ENCODE measurements at places on chromosomes 7 and 10.

DNA sequence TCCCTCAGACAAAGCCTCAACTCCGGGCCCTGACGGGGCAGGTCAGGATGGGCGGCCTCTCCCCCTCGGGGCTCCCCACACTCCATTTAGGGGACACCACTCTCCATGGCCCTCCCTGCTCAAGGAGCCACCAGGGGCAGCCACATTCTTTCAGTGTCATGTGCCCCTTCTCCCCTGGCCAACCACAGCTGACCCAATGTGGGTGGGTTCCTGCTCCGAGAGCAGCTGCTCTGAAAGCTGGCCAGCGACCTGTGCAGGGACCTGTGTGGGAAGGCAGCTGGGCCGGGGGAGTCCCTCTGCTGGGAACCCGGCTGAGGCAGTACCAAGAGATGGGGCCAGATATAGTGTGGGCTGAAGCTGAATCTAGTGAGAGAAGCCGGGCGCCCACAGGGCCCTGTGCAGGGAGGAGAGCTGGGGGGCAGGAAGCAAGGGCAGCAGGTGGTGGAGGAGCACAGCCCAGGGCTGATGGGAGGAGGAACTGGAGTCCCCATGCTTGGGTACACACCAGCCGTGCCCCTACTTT, 40.6 kb upstream of the NPFFR1 start:
- H3K36me3 ChIP-seq, result no peaks in the 10 kb centered on the region
- no peak overlapping the region for H3K4me3 ChIP-seq
- no peak for DNase-seq
- H3K4me1 ChIP-seq, result peaks cover 9% of the 10 kb centered on the region

DNA sequence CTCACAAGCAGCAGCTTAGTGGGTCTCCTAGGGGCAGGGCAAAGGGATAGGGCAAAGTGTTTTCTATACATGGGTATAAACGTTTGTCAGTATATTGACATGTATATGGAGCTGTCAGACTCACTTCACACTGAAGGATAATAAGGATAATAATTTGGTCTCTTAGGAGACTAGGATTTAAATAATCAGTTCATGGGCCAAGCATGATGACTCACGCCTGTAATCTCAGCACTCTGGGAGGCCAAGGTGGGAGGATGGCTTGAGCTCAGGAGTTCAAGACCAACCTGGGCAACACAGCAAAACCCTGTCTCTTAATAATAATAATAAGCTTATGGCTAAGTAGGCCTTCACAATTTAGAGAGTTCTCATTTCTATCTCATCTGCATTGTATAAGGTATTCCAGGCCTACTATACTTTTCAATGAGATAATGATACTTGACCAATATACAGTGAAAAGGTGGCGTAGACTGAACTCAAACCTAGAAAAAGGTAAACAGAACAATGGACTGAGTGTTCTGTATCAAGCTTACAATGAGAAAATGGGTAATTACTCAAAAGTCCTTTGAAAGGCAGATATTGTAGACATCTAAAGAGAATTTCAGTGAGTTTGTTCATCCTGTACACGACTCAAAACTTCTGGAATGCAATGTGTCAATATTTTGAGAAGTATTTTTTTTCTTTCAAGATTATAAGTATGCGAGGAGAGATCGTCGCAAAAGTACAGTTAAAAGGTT, 7.0 kb downstream of the GSAP start:
- no peaks in the 10 kb centered on the region for H3K27me3 ChIP-seq
- H3K36me3 ChIP-seq, result no peaks in the 10 kb centered on the region
- H3K27ac ChIP-seq, result no peak overlapping the region
- H3K4me3 ChIP-seq, result no peak overlapping the region
- no peak for DNase-seq
- peaks cover 5% of the 10 kb centered on the region for H3K4me1 ChIP-seq

DNA sequence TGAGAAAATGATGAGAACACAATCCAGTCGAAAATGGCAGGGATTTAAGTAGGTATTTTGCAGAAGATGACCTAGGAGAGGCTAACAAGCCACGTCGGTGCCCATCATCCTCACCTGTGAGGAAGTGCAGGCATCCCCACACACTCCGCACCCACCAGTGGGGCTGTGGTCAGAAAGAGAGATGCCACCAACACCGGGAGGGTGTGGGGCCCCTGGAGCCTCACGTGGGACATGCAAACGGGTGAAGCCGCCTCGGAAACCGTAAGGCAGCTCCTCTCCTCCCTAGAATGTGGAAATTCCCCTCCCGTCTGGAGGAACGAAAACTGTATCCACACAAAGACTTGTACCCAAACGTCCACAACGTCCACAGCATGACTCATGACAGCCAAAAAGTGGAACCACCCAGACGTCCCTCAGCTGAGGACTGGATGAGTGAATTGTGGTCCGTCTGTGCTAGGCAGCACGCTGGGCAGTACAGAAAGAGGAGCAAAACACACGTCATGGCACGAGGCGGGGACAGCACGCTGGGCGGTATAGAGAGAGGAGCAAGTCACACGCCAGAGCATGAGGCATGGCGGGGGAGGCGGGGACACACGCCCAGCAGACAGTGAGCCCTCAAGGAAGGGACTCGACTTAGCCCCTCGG, 246.0 kb downstream of the ELFN1 start:
- DNase-seq, result no peak
- H3K4me1 ChIP-seq, result peaks cover 37% of the 10 kb centered on the region
- no peaks in the 10 kb centered on the region for H3K27me3 ChIP-seq
- H3K4me3 ChIP-seq, result no peak overlapping the region
- peaks cover 4% of the 10 kb centered on the region for H3K36me3 ChIP-seq

- H3K4me3 ChIP-seq, result no peak overlapping the region
- no peaks in the 10 kb centered on the region for H3K4me1 ChIP-seq
- peaks cover 6% of the 10 kb centered on the region for H3K36me3 ChIP-seq
- DNase-seq, result no peak
- H3K27ac ChIP-seq, result no peak overlapping the region
These were observed 28.6 kb downstream of the DENND11 start for GRCh38 chr7:141673346-141673745.

DNA sequence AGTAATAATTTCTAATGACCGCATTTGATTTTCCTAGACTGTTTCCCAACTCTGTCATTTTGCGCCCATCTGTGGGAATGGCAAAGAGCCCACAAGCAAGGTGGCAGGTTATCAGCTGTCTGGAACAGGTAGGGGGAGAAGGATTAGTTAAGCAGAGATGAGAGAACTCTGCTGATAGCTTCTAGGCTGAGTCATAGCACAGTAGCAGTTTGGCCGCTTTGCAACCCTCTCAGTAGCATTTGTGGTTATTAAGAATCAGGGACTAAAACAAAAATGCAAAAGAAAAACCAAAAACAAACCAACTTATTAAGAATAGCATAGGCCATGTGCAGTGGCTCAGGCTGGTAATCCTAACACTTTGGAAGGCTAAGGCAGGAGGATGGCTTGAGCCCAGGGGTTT, 602.7 kb upstream of the SORCS1 start:
- H3K36me3 ChIP-seq, result no peaks in the 10 kb centered on the region
- no peak for DNase-seq
- H3K4me3 ChIP-seq, result no peak overlapping the region

- no peak overlapping the region for H3K27ac ChIP-seq
- DNase-seq, result no peak
- no peak overlapping the region for H3K4me3 ChIP-seq
- no peaks in the 10 kb centered on the region for H3K36me3 ChIP-seq
These were observed 402.4 kb downstream of the HGF start for GRCh38 chr7:81367326-81367931.

- DNase-seq, result no peak
- H3K27me3 ChIP-seq, result no peaks in the 10 kb centered on the region
- no peak overlapping the region for H3K4me3 ChIP-seq
These were observed 164.4 kb downstream of the TPK1 start for GRCh38 chr7:144671429-144671828.

DNA sequence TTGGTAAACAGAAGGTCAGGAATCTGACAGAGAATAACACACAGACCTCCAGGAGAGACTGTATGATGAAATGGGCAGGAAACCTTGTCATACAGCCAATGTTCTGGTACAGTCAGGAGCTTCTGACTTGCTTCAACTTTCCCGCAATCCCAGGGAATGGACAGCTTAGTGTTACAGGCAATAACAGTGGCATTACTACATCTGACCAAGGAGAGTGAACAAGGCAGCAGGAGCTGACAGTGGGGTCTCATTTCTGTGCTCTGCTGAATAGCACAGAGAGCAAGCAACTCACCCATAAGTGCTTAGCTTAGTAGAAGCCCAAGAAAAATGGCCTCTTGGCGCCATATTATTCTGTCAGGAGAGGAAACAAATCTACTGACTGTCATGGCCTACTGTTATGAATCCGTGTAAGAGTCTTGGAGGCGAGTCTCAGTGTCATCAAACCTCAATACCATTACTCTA, 186.2 kb upstream of the MTPN start:
- no peaks in the 10 kb centered on the region for H3K4me1 ChIP-seq
- no peak overlapping the region for H3K4me3 ChIP-seq
- no peak for DNase-seq
- H3K27me3 ChIP-seq, result no peaks in the 10 kb centered on the region
